NCI-H460 (cell line): ENCODE measurements at places on chromosomes 3 and 15.

GRCh38 chr15:51180534-51180933, 85.8 kb upstream of the TNFAIP8L3 start:
- DNase-seq: no peak

DNA sequence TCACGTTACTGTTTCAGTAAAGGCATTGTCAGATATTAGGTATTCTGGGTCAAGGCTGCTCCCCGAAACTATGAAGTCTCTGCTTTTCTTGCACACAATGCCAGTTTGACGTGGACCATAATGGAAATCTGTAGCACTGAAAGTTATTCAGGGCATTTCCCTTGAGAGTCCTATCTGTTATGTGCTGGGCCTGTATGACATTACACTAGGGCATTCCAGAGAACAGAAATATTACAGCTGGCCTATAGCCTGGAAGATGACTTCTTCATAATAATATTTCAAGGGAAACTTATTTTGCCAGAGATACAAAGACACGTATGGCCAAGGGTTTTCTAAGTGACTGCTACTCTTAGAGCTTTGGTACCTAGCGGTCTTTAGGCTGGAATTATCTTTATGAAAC, 613.6 kb upstream of the CBLB start:
- no peak for DNase-seq

GRCh38 chr15:100667405-100668347, 65.3 kb downstream of the ASB7 start:
- no peak for DNase-seq

- no peak for DNase-seq
These were observed 177.6 kb downstream of the FHIT start for GRCh38 chr3:61073566-61074165.

GRCh38 chr3:9190276-9190675, 59.2 kb downstream of the SRGAP3 start:
- DNase-seq: no peak

- no peak for DNase-seq
These were observed 36.2 kb upstream of the LRTM1 start for GRCh38 chr3:54964081-54964480.

DNA sequence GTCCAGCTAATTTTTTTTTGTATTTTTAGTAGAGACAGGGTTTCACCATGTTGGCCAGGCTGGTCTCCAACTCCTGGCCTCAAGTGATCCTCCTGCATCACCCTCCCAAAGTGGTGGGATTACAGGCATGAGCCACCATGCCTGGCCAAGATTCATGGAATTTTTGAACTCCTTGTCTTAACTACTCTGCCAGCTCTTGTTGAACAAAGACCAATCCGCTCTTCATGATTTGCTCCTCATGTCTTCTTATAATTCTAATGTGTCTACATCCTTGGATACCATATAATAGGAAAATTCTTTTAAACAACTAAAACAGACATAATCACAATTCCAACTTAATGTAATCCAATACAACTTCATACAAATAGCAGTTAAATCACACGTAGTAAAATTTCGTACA, 21.3 kb downstream of the UBA5 start:
- DNase-seq: no peak

- no peak for DNase-seq
These were observed 780 bp upstream of the P4HTM start for GRCh38 chr3:48989126-48989795.

GRCh38 chr15:40844696-40845030, 815 bp downstream of the SPINT1 start:
- no peak for DNase-seq

DNA sequence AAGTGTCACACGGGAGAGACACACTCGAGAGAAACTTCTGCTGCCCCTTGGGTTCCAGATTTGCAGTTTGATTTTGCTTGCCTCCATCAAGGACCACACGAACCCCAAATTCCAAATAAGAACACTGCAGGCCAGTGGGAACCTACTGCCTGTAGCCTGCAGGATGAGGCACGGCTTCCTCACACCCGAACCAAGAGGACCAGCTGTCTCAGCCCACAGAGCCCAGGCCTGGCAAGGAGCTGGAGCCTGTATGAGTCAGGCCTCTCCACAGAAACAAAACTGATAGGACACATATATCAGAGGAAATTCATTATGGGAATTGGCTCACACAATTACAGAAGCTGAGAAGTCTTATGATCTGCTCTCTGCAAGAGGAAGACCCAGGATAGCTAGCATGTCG, 188.1 kb upstream of the NSMCE3 start:
- no peak for DNase-seq

DNA sequence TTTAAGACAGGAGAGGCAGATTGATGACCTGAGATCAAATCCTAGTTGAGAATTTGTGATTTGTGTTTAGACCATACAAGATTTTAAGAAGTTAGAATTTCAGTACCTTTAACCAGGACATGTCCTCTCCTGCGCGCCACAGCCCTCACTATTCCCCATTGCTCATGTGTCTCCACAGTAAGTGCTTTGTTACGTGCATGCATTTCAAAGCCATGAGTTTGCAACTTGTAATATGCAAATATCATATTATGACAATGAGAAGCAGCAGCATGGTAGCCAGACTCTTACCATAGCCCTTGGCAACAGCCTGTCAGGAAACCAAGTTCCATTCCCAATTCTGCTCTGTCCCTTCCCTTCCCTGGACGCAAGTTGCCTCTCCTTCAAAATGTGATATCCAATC, 73.3 kb upstream of the ATP13A5 start:
- no peak for DNase-seq

DNA sequence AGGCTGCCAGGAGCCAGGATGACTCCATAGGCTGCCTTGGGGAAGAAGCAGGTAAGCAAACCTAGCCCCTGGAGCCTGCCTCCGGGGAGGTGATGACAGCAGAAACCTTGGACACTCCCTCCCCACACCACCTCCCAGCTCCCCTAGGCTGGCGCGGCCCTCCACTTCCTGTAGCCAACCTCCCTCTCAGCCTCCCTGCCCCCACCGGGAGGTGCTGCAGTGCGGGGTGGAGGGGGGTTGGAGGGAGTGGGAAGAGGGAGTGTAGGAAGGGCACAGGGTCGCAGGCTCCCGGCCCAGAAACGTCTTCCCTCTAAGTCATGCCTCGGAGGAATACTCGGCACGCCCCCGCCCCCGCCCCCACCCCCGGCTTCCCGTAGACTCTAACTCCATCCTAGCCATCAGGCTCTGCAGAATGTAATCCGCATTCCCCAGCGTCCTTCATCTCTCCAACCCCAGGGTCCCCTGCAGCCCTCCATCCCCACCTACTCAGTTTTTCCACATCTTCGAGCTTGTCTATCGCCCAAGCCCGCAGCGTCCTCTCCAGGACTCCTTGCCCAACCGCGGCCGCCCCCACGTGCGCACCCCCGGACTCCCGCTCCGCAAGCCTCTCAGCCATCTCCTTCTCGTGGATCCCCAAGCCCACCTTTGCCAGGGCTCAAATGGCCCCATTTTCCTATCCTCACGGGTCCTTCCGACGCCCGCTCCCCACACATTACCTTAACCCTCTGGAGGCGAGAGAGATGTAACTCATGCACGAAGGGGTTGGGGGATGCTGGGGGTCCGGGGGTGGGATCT, 528 bp downstream of the LPCAT4 start:
- DNase-seq: peak; percentile 16

DNA sequence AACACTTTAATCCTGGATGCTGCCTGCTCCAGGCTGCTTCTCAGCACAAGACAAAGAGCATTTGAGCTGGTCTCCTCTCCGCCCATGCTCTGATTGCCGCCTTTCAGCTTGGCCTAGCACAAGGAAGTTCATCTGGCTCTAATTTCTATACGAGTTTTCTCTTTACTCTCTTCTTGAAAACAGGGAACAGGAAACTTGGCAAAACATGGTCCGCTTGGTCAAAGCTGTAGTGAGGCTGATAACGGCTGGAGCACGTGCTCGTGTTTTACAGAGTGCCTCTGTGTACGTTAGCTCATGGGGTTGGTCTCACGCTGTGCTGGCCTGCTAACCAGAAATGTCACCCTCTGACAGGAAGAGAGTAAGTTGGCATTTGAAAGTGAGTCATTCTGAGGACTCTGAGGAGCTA, 19.2 kb downstream of the RARRES1 start:
- no peak for DNase-seq

DNA sequence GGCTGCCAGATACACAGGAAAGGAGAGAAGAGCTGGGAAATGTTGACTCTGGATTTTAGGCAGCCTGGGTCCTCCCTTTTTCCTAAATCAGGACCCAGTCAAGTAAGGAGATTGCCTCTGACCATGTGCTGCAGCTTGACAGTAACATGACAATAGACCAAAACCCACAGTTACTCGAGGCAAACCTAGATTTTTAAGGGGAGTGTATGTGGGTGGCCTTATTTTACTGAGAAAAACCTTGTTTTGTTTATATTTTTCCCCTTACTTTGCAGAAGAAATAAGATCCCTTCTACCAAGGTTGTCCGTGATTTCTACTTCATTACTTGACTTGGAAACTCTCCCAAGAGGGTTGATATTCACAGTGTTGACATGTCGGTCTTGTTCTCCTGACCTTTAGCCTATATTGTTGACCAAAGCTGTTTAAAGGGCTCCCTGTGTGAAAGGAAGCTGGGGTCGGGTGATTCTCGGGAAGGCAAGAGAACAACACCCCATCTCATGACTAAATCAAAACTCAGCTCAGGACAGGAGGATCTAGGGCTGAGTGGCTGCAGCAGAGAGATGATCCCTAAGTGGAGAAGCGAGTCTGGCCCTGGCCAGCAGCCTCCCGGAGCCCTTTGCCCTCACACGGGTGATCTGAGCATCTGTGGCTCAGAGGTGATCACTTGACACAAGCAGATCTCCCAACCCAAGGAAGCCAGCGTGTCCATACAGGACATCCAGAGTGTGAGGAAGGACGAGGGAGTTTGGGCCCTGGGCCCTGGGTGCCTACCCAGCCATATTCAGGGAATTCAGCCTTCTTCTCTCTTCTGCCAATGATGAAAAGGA, 31.0 kb upstream of the SLCO2A1 start:
- no peak for DNase-seq

DNA sequence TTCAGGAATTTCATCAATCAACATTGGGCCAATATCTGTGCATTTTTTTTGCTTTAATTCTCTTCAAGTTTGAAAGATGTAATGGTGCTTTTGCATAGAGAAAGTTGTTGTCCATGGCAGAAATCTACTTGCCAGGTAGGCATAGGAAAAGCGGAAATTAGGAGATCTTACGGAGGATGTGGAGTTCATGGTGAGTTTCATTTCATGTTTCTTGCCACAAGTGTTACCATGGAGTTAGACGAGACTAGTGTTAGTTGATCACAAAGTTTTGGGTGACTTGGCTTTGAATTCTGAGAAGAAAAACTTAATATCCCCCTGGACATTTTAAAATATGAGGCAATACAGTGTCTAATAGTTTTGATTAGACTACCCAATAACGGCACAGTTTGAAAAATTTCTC, 1.0 kb upstream of the P2RY13 start:
- DNase-seq: no peak

DNA sequence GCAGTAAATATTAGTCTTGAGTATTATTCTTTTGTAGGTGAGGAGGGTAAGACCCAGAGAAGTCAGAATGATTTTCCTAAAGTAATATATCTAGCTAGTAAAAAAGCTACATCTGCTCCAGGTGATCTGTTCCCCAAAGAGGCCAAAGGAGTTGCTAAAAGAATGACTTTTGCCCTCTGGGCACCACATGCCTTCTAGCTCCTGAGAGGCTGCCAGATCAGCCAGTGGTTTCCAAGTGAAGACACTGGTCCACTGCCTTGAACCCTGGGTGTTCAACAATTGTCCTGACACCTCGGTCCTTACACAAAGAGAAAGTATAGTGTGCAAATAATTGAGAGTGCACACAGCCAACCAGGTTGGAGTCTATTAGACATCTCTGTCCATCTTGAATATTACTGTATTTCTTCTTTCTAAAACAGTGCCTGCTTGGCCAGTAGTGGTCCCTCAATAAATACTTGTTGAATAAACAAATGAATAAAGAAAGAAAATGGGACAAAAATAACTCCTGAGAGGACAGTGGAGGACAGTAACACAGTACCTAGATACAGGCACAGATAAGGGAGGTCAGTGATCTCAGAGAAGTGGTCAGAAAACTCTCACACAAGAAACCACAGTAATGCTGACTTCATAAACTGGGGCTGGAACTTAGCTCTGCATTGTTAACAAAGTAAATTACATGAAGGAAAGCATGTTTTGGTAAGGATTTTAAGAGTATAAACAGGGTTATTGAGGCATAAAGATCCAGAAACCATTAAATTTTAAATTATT, 56.6 kb upstream of the CSTA start:
- no peak for DNase-seq

- no peak for DNase-seq
These were observed 435.4 kb upstream of the MDFIC2 start for GRCh38 chr3:70747847-70748246.

DNA sequence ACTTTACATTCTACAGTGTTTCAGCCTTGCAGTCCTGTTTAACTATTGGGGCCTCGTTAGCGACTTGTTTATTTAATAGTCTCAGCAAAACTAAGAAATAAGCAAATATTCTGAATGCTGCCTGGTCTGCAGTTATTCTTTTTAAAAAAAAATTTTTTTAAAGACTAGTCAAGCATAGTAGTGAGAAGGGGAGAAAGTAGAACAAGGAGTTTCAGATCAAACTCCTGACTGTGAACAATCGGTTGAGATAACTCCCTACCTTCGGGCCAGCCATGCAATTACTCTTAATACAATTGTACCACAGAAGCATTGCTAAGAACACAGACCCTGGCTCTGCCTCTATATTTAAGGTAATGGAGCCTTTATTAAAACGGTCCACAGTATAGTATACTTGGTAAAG, 5.8 kb upstream of the DUT start:
- no peak for DNase-seq

DNA sequence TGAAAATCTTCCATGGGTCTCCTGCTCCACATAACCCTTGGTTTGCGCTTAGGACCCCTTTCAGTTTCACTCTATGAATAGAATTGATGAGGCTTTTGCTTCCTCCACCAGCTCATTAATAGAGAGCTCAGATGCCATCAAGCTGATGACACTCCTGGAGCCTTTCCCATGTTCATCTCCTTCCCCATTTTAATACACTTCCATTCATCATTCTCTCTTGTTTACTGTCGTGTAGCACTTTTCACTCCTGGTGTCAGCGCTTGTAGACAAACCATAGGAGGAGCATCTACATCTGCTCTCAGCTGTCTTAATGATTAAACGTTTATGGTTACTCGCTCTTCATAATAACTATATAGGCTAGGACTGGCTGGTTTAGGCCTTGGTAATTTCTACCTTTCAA, 363.5 kb downstream of the EPHB1 start:
- DNase-seq: no peak

GRCh38 chr15:35979608-35980007, 433.6 kb upstream of the DPH6 start:
- DNase-seq: no peak

DNA sequence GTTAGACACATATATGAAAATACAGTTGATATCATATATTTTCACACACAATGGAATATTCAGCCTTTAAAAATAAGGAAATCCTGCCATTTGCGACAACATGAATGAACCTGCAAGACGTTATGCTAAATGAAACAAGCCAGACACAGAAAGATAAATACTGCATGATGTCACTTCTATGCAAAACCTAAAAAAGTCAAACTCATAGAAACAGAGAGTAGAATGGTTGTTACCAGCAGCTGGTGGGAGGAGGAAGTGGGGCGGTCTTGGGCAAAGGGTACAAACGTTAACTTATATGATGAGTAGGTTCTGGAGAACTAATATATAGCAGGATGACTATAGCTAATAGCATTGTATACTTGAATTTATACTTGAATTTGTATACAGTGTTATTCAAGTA, 213.2 kb upstream of the NR2F2 start:
- no peak for DNase-seq
